Activated CD4-positive, alpha-beta T cell treated with anti-CD3 and anti-CD28 coated beads for 24 hours (primary cell): ENCODE measurements at places on chromosomes 12 and 14.

DNA sequence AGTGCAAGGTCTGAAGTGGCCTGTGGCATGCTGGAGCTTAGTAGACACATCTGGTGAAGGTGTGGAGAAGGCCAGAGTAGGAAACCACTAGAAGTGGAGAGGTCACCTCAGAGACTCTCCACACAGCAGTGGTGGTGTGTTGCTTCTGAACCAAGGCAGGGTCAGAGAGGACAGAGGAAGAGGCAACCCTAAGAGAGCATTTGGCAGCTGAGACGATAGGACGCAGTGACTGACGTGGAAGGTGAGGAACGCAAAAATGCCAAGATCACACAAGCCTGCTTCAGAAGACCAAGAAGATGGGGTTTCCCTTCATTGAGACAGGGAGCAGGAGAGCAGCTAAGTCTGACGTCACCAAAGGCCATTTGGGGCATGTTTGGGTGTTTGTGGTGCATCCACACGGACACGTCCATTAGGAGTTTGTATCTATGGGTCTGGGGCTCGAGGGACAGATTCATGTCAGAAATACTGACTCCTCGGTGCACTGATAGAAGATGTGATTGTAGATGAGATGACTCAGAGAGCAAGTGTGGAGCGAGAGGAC lies 338.1 kb downstream of the CACNA1C start:
- DNase-seq = no peak

GRCh38 chr12:3319723-3320492 lies 171.1 kb upstream of the PRMT8 start:
- no peak for DNase-seq

DNA sequence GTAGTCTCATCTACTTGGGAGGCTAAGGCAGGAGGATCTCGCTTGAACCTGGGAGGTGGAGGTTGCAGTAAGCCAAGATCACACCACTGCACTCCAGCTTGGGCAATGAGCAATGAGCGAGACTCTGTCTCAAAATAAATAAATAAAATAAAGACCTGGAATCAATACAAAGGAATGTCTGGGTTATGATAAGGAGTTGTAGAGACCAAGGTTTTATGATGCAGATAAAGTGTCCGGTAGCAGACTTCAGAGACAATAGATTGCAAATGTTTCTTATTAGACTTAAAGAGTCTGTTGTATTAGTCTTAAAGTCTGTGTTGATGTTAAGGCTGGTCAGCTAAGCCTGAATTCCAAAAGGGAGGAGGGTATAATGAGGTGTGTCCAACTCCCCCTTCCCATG lies 35.2 kb upstream of the RNASE1 start:
- DNase-seq = no peak

- DNase-seq = no peak
Observed at GRCh38 chr14:104707608-104708595, 16.1 kb upstream of the ADSS1 start.

GRCh38 chr12:99282624-99283023 lies 364.9 kb upstream of the GARIN6 start:
- no peak for DNase-seq

- no peak for DNase-seq
Observed at GRCh38 chr12:121822393-121823100, 18.7 kb downstream of the SETD1B start.

- no peak for DNase-seq
Observed at GRCh38 chr12:25089738-25090137, 105.2 kb downstream of the DNAI7 start.

DNA sequence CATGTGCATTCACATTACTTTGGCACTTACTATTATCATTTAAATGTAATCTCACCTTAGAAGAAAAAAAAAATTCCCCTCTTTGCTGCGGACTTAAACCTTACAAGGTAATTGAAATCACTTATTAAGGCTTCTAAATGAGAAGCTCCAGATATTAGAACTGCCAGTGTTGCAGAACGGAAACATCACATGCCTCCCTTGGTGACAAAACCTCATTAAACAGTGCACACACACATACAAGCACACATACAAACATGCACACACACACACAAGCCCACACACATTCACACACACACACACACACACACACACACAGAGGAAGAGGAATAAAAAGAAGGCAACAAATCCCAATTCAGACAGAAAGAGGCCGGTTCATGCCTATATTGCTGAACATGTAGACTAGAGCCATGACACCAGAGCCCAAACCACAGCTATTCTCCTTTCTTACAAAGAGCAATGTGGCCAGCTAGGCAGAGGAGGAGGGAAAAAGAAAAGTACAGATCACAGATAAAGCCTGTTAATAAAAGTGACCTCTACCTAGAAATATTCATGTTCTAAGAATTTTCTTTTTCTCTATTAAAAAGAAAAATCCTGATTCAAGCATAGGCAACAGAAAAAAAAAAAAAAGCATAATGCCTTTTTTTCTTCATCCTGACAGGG lies 405.2 kb upstream of the FLRT2 start:
- DNase-seq = no peak

GRCh38 chr12:48067250-48067938 lies 38.5 kb downstream of the SENP1 start:
- no peak for DNase-seq

DNA sequence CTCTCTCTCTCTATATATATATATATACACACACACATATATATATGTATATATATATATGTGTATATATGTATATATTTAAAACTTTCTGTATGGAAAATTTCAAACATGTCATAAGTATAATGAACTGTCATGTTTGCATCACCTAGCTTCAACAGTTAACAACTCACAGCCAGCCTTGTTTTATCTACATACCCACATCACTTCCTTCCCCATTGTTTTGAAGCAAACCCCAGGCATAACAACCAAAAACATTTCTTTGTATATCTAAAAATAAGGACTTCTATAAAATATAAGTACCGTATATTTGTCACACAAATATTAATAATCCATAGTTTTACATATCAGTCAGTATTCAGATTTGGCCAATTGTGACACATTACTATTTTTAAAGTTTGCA lies 57.4 kb downstream of the PAPOLA start:
- no peak for DNase-seq

DNA sequence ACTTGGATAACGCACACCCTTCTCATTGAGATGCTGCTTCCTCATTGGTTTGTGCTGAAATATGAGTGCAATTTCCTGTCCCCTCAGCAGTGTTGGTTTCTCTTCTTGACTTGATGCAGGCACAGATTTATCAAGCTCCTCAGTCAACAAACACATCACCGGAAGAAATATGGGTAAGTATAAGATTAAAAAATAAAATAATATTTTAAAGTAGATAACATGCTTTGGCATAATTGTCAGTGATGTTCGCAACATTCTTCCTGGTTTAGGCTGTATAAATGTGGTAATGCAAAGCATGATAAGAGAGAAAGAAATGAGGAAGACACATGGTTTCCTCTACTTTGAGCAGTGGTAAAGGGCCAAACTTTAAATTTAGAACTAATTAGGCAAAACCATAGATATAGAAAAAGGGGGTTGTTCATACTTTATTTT lies at the start of gene GPR65:
Gene GPR65 (plus strand): TSS at position 86 of the 432 bp plus-strand sequence. CDS start 5,713 bp downstream, outside the sequence.
- DNase-seq = no peak

- DNase-seq = no peak
Observed at GRCh38 chr12:130574402-130574801, 141.7 kb downstream of the RIMBP2 start.

DNA sequence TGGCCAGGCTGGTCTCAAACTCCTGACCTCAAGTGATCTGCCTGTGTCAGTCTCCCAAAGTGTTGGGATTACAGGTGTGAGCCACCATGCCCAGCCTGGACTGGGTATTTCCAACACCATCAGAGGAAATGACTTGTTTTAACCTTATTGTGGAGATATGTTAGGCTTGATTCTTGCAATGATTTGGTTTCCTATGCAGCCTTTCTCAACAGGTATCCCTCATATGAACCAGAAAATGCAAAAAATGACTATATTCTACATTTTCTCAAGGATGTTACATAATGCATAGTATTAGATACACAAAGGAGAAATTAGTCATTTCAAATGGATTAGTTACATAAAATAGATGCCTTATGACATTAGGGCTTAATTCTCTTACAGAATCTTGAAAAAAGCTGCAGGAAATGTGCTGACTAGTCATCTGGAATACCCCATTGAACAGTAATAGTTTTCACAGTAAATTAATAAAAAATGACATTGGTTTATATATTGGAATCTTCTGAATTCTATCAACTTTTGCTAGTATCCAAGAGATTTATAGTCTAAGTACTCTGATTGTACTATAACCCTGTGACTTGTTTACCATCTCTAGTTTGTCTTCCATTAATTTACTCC lies 132.6 kb downstream of the INSM2 start:
- no peak for DNase-seq
